NCI-H2081 (cell line): ENCODE measurements at places on chromosomes 2 and 18.
A peak's percentile ranks its signal among the peaks of the same experiment; 100 is the strongest.

DNA sequence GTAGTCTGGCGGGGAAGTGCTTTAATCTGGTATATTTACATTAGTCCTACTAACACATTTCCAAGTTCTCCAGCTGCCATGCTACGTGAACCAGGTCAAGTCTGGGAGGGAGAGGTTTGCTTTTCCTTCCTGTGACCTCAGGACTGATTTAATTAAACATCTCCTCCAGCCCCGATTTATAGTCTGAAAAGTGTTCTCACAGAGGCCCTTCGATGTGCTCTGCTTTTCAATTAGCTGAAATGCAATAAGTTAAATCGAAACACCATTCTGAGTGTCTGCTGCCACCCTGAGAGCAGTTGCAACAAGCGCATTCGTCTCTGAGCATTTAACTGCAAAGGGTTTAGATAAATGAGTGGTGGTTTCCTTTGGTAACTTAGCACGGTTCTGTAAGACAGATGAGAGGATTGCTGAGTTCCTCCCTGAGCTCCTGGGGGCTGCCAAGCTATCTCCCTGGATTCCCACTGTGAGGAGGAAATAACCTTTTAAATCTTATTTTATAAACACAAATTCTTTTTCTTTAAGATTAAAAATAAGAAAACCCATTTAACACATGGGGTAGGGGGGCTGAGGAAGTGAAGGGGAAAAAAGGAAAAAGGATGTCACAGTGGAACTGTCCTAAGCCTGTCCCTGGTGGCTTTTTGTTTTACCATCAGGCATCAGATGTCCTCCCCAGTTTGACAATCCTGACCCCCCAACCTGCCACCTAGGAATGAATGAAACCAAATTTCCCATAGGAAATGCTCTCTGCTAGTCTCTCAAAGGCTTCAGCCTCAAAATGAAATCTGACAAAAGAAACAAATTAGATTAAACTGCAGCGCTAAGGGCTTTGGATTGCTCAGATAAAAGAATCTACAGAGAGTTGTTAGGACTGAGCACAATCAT is 56.5 kb upstream of the CREB1 start:
- DNase-seq, result peak; percentile 92

DNA sequence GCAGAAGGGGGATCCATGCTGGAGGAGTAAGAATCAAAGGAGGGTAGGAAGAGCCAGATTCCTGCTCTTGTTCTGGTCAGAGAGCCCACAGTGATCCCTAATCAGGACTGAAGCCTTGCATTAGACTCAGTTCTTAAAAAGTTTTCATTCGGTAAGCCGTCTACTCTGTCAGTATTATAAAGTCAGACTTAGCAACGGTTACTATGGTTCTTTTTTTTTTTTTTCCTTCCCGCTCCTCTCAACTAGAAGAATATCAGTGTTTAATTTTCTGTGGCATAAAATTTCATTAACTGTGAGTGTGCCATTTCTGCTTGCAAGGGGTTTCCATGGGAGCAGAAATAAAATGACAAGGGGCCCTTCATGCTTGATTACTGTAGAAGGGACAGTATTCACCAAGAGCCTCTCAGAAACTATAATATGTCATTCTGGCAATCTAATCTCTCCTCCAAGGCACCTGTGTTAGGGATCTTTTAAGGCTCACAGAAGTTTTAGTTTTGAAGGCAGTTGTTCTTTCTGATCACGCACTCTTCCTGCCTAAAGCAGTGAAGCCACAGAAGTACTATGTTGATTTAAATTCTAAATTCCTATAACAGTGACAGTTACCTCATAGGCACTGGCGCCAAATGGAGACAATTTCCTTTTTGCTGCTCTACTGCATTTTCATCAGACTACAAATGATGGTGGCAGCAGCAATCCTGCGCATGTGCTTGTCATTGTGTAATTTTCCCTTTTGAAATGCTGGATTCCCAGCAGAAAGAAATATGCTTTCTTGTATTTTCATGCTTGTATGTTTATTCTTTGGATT is 57.0 kb downstream of the OSBPL6 start:
- no peak for DNase-seq

DNA sequence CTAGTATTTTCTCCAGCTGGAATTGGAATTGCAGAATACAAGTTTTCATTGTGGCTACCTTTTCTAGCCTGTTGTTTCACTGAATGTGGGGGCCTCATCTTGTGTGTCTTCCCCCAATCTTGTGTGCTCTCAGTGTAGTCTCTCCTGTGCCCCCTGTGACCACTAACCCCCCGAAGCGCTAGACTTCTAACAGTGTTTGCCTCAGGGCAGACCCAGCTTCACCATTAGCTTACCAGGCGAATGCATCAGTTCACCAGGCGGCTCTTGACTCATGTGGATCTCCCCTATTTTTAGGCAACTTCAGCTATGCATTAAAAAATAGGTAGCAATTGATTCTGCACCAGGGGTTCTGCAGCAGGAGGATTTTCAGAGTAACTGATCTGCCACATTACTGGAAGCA is 376.2 kb upstream of the MEIS1 start:
- DNase-seq, result no peak

DNA sequence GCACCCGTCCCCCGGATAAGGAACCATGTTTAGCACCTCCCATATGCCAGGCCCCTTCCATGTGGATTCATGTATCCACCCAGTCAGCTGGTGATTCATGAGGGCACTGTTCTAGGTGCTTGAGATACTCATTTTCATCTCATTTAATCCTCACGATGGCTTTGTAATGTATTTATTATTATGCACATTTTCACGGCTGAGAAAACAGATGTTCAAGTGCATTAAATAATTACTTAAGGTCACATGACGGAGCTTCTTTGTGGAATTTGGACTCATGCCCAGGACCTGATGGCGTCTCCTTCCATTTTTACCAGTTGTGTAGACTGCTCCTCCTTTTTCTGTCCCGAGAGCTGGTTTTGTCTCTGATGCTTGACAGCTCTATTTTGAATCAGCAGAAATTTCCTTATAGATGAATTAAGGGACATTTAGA is 72.2 kb upstream of the RBM44 start:
- peak; percentile 97 for DNase-seq

DNA sequence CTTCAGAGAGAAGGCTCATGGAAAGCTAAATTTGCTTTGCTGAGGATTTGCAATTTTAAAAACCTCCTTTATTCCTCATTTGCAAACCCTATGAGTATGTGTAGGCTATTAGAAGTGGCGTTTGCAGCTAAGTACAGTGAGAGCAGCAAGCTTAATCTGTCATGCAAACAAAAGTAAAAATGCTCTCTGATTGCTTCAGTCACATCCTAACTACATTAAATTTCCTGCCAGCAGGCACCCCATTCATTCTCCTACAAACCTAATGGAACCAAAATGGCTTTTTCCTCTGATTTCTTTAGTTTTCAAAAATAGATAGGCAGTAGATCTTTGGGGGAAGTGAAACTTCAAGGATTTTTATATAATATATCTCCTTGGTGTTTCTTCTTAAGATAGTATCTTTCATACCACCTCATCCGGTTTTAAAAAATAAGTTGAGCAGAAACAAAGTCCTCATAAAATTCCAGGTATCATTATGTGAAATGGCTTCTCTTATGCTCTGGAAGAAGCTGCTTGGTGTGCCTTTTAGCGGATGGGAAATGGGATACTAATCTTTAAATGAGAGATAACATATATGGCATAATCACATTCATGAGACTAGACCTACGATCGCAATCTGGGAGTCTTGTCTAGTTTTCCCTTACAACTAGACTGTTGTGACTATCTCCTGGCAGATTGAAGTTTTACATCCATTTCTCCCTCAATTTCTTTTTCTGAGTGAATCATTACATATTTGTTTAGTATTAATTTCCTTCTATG is 49.1 kb downstream of the CLIP4 start:
- peak; percentile 44 for DNase-seq

GRCh38 chr2:212176151-212176550 is 362.5 kb downstream of the ERBB4 start:
- no peak for DNase-seq

- no peak for DNase-seq
These were observed 186.9 kb upstream of the VRK2 start for GRCh38 chr2:57859755-57860154.

DNA sequence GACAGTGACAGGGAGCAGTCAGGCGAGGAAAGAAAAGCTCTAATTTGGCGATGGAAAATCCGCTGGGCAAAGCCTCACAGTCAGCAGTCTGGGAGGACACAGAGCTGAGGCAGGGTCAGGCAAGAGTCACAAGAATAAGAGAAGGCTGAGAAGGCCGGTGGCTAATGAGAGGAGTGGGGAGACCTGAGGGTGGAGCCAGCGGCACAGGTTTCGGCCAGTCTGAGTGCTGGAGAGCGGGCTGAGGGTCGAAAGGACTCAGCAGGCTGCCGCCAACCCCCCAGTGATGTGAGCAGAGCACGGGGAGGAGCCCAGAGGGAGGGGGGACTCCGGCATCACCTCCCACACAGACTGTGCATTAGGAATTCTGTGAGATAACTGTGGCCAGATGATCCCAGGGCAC is 500.6 kb upstream of the MYT1L start:
- DNase-seq, result no peak

DNA sequence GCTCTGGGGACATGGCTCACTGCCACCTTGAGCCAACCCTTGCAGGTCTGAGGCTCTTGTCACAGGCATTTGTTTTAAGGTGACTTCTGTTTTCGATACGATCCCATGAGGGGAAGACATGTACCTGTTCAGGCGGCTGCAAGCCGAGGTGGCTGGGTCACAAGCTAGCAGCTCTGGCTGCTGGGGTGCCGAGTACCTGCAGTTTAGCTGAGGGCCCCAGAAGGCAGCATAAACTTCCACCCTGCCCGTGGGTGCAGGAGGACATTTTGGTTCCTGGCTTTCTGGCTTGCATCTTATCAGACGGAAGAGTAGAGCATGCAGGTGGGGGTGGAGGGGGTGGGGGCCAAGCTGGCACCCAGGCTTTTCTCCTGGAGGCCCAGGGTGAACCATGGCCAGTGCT is 28.4 kb downstream of the COA5 start:
- no peak for DNase-seq

- DNase-seq, result no peak
These were observed 116.9 kb downstream of the SMAD7 start for GRCh38 chr18:48833701-48834412.

DNA sequence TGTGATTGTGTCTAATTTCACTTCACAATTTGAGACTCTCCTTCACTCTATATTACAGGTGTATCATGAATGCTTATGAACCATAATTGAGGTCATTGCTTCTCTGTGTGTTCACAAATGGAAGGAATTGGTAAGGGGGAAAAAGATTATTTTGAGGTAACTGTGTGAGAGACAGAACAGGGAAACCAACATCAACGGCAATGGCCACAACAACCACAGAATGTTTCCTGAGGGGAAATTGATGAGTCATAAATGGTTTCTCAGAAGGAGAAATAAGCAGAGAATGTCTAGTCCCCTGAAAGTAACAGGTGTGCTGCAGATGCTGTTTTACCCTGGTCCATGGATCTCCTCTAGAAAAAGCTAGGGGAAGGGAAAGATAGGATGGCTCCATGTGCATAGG is 361.2 kb upstream of the GALNT5 start:
- no peak for DNase-seq

- DNase-seq, result no peak
These were observed 51.5 kb downstream of the ASB1 start for GRCh38 chr2:238478216-238478615.

DNA sequence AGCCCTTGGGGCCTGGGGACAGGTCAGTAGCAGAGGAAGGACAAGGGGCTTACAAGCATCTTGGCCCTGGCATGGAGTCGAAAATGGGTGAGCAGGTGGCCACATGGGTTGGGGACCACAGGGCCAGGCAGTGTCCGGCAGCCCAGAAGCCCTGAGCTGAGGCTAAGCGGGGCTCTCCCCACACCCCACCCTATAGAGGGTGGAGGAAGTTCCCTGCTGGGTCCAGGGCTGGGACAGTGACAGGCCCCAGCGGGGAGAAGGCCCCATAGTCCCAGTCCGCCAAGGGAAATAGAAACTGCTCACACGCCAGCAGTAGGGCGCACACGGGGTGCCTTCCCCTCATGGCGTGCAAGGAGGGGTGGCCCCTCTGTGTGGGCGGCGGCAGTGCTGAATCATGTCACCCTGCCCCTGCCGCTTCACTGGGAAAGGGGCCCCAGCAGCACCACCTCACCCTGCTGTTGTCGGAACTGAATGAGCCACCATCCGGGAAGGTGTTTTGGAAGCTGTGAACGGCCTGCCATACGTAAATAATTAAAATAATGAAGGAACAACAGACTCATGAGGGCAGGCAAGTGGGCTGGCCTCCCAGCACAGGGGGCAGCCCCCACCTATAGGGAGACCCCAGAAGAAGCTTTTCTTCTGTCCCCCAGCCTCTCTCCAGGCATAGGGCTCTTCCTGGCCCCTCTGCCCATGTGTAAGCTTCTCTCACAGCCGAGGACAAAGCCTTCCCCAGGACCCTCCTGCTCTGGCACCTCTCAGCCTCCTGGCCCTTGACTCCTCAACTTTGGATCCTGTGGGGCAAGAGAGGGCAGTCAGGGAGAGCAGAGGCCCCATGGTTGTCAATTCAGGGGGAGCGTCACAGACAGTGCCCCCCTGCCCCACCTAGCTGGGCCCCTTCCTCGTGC is 12.7 kb upstream of the DUSP2 start:
- no peak for DNase-seq

GRCh38 chr2:127969446-127969845 is 58.4 kb downstream of the SAP130 start:
- DNase-seq, result no peak

GRCh38 chr2:98564541-98565132 is 43.7 kb downstream of the COA5 start:
- DNase-seq, result no peak

DNA sequence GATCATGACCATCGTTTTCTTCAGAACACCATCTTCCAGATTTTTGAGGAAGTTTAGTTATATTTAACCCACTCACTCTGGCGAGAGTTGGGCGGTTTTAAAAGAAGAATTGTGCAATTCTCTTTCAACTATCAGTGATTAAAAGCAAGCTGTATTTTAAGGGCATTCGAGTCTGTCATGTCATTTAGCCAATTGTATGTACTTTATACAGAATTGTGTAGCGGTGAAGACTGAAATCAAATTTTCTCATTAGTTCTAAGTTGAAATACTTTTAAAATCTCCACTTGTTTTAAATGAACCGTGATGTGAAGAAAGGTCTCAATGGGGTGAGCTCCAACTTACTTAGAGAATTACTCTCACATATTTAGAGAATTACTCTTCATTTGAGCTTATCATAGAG is 214.6 kb upstream of the DTNA start:
- DNase-seq, result no peak

DNA sequence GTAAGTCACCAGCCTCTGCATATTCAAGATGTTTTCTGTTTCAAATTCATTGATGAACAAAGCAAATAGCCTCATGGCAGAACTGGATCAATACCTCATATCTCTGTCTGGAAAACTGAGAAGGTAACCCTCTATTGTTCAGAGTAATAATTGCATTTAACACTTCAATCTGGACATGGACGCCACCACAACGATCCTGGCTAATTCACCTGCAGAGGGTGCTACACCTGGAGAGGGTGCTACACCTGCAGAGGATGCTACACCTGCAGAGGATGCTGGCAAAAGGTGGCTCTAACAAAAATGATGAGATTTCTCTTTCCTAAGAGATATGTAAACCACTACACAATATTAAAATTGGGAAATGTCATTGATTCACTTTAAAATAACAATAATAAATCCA is 183.1 kb upstream of the HNRNPA3 start:
- peak; percentile 17 for DNase-seq
